WERI-Rb-1 (cell line): ENCODE measurements at places on chromosomes 1 and 21.

- no peak for DNase-seq
Observed at GRCh38 chr1:81899214-81899821, 98.6 kb downstream of the ADGRL2 start.

DNA sequence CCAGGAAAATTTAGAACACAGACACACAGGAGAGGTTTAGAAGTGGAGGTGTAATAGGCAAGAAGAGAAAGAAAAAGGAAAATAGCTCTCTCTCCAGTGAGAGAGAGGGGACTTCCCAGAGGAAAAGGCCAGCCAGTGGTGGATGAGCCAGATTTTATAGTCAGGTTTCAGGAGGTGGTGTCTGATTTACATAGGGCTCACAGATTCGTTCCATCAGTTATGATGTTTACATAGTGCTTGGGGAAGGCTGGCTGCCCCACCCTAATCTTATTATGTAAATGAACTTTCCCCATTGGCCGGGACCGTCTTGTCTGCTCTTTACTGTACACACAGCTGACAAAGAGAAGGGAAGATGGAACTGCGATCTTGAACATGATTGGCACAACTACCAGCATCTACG, 797.3 kb downstream of the PLA2G4A start:
- DNase-seq = no peak

- peak; percentile 59 for DNase-seq
Observed at GRCh38 chr1:20609541-20609940, 20.6 kb downstream of the CDA start.

GRCh38 chr1:3184666-3185065, 115.7 kb downstream of the PRDM16 start:
- DNase-seq = no peak

DNA sequence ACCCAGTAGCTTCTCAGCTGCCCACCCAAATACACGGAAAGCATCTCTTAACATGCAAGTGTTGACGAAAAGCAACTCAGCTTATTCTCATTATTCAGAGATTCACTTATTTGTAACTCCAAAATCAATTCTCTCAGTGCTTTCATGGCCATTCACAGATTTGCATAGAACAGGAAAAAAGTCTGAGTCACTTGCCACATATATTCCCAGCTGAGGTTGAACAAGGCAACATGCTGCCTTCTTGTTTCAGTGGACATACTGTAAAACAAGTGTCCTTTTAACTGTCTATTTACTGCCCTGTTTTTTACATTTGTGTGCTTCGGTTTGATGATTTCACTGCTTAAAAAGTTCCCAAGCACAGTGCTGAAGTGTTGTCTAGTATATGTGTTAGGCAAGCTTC, 273.0 kb downstream of the LTN1 start:
- no peak for DNase-seq

GRCh38 chr1:113999233-113999632, 20.0 kb downstream of the OLFML3 start:
- no peak for DNase-seq

DNA sequence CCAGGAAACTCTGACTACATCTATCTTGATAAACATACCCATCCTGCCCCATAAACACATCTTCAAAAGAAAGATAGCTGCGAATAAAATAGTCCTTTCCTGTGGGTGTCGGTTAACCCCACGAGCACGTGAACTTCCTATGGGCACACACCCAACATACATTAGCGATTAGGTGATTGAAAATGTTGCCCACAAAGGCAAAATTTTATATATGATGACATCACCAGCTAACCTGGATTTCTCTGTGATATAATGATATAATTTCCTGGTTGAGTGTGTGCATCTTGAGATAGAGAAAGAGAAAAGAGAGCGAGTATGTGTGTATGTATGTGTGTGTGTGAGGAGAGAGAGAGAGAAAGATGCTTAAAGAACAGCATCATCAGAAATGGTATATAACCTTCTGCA, 296.1 kb downstream of the PTPRC start:
- DNase-seq = no peak

DNA sequence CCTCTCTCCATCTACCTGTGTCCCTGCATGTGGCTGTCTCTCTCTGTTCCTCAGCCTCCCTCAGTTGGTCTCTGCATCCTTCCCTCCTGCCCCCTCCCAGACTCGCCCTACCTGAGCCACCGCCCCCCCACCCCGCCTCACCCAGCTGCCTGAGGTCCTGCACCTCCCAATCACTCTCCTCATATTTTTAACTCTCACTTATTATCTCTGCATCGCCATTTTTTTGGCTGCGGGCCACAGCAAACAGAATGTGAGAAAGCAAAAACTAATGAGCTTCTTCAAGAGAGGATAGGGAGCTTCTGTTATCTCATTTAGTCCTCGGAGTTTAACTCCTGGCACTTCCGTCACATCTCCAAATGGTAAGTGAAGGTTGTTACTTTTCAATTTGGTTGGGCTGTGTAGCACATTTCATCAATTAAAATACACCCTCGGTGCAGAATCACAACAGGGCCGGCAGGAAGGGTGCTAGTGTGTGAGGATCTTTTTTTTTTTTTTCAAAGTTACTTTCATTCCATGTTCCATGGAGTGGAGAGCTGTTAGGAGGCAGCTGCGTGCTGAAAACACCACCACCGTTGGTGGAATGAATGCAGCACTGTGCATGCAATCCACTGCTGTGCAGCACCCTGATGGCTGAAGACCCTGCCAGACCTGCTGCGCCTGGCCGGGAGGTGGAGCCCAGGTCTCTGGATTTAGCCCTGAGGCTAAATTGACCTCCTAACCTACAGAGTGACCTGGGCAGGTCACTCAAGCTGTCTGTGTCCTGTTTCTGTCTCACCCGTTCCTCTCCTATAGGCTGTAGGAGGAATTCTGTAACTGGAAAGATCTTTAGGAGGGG, 157.2 kb upstream of the NFIA start:
- no peak for DNase-seq

- peak; percentile 78 for DNase-seq
Observed at GRCh38 chr1:8169364-8170058, 143.4 kb upstream of the ERRFI1 start.

DNA sequence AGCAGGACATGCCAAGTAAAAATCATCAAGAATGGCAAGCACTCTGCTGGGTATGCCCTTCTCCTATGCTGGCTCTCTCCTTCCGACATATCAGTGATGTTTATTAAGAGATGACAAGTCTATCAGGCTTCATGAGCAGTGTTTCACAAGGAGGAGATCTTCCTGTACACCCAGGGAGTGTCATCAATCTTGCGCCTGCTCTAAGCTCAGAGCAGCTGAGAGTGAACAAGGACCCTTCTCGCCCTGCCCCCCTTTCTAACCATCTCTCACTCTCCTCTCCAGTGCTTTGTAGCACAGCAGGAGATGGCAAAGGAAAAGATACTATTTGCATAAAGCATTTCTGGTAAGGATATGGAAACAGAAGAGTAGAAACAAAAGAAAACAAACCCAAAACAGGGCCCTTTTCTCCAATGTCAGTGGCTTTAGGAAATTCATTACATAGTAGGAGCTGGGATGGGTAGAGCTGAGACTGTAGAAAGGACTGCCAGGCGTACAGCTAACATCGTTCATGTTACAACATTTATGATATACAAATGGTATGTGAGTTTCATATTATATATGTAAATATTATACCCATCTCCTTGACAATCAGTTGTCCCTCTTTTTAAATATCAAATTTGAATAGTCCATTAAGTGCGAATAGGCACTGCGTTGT, 201.7 kb downstream of the NUF2 start:
- no peak for DNase-seq

- no peak for DNase-seq
Observed at GRCh38 chr1:226781937-226782609, 43.0 kb upstream of the ITPKB start.

- no peak for DNase-seq
Observed at GRCh38 chr1:886311-886710, 37.4 kb upstream of the SAMD11 start.
